ENCODE measurements at places on chromosomes 4 and X.

DNA sequence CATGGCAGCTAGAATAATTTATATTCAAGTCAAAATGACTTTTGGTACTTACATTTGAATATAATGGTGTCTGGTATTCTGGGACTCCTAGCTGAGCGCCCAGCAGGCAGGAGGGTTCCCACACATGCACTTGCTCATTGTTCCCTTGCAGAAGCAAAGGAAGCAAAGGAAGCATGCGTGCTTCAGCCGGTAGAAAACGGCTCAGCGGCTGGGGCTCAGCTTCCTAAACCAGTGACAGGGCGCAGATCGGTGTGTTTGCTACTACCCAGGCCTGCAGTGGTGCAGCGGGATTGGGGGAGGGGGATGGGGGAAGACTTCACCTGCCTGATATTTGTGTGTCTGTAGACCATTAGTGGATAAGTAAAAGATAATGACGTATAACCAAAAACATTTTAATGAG lies 978.3 kb upstream of the TENM3 start:
- no peak for DNase-seq

GRCh38 chr4:161285461-161285860 lies 878.3 kb downstream of the FSTL5 start:
- DNase-seq: no peak

GRCh38 chr4:189084671-189085070 lies 856.0 kb upstream of the FRG1 start:
- no peak for DNase-seq

- no peak for DNase-seq
These were observed 34.6 kb upstream of the PRRG1 start for GRCh38 chrX:37314531-37314930.

DNA sequence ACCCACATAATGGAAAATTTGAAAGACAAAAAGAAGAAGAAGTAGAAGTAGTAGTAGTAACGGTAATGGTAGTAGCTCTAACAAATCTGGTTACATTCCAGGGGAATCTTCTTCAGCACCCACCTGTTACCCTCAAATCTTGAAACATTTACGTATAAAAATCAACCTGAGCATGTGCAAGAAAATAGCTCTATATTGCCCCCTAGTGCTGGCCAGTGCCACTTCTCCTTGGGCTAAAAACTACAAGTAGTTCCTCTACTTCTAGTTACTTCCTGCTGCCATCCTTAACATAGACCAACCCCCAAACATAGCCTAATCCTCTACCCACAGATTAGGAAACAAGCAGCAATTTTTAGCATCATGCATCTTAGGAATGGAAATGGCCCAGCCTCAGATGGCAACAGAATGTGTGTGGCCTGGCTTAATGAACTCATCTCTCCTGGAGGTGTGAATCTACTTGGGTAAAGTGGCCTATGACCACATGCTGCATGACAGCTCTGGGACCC lies 3.1 kb downstream of the PDGFC start:
- peak; percentile 78 for DNase-seq

- no peak for DNase-seq
These were observed 129.0 kb downstream of the BTC start for GRCh38 chr4:74665346-74665745.

Measured in SIG-M5 (cell line).